ENCODE measurements at places on chromosomes 12 and 14. TPM values are rescaled to one million over a fixed set of nuclear protein-coding genes. Genes with fewer than 3 reads are reported as not detected.

- no peaks in the 10 kb centered on the region for H3K36me3 ChIP-seq
- no peaks in the 10 kb centered on the region for H3K27me3 ChIP-seq
Observed at GRCh38 chr14:101731187-101732080, 30.1 kb upstream of the PPP2R5C start.

DNA sequence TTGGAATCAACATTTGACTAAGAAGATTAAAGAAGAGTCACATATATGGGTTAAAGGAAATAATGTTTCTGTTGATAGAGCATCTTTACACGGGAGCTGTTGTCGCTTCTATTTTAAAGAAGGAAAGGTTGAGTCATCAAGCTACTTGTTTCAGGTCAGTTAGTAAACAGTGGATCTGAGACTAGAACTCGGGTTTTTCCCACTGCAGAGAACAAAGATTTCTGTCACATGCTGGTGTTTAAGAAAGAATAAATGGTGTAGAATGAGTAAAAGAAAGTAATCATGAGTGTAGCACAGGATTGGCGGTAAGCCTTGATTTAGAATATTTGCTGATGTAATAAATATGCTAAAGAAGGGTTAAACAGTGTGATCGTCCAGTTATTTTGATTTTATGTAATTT lies 455.5 kb downstream of the AEBP2 start:
- H3K27ac ChIP-seq, result peak overlapping the region; percentile 3
- no peaks in the 10 kb centered on the region for H3K27me3 ChIP-seq
- H3K4me3 ChIP-seq, result no peak overlapping the region
- no peaks in the 10 kb centered on the region for H3K36me3 ChIP-seq
- H3K4me1 ChIP-seq, result peaks cover 10% of the 10 kb centered on the region

DNA sequence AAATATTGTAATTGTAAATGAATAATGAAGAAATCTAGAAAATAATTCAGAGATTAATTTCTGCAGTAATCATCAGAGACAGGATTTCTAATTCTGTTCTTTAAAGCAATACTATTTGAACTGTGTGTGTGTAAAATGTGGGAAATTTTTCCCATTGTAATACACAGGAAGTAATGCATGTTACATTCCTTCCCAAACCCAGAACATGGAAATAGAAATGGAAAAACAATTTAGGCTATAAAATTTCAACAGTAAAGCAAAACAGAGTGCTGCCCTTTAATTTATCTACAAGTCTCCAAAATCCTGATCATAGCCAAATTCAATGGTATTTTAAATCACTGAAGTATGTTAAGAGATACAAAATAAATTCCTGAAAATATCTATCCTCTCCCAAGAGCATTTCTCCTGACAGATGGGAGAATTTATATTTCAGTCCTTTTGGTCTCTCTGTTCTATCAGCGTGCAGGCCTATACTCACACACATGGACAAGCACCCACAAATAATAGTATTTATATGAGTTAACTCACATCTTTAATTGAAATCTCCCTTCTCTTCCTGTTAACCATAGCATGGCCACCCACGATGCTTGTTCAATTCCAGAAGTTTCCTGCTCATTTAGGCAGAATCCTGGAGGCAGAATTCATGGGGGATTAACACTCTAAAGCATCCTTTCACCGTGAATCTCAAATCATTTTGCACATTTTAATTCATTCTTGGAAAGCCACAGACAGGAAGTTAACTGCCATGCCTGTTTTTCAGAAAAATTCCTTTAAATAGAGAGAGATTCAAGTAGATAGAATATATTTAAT lies 1465.4 kb upstream of the FLRT2 start:
- H3K4me3 ChIP-seq, result no peak overlapping the region
- H3K27me3 ChIP-seq, result no peaks in the 10 kb centered on the region
- no peak overlapping the region for H3K27ac ChIP-seq
- DNase-seq, result no peak

GRCh38 chr12:18823461-18823860 lies 85.5 kb downstream of the CAPZA3 start:
- DNase-seq, result no peak
- no peak overlapping the region for H3K4me3 ChIP-seq
- H3K27ac ChIP-seq, result no peak overlapping the region
- H3K36me3 ChIP-seq, result no peaks in the 10 kb centered on the region
- H3K4me1 ChIP-seq, result no peaks in the 10 kb centered on the region

DNA sequence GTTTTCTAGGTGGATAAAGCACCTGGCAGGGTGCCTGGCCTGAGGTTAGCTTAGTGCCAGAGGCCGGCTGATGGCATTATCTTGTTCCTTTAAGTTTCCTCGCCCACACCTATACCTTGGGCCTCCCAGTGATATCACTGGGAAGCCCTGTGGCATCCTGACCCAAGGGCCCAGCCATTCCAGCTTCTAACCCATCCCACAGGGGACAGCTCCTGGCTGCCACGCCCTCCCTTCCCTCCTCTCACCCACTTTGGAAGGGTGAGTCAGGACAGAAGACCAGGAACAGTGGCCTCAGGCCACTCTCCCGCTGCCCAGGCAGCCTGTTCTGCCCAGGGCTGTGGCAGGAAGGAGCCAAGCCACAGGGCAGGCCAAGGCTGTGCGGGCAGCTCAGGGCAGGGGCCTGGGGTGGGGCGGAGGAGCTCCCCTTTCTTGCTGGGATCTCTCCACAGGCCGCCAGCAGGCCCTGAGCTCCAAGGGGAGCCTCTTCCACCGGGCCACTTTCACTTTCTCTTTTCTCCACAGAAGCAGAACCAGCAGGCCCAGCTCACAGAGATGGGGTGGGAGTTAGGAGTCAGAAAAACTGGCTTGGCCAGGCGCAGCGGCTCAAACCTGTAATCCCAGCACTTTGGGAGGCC lies 75.1 kb downstream of the IRF2BPL start:
- no peaks in the 10 kb centered on the region for H3K36me3 ChIP-seq
- peak overlapping the region; percentile 72 for H3K27ac ChIP-seq
- H3K4me1 ChIP-seq, result peaks cover 57% of the 10 kb centered on the region
- H3K4me3 ChIP-seq, result peak overlapping the region; percentile 44

- H3K27me3 ChIP-seq, result peaks cover 3% of the 10 kb centered on the region
- no peaks in the 10 kb centered on the region for H3K4me1 ChIP-seq
- no peak overlapping the region for H3K27ac ChIP-seq
- no peaks in the 10 kb centered on the region for H3K36me3 ChIP-seq
Observed at GRCh38 chr12:119157528-119157927, 21.2 kb upstream of the HSPB8 start.

DNA sequence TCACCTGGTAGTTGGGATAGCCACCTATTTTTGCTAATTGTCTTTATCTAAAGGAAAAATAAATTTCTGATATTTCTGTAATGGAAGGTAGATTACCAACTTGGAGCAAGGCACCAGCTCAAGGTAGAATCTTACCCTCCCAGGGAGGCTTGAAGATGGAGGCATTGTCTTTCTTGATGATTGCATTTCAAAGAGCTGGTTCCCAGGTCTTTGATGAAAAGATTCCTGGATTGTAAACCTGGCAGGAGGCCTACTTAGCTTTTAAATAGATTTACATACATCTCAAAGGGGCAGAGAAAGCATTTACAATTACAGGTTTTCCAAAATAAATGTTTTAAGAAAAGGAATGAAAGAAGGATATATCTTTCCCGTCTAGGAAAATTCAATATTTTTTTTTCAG lies 729.2 kb downstream of the LRFN5 start:
- H3K4me1 ChIP-seq, result no peaks in the 10 kb centered on the region
- H3K27ac ChIP-seq, result no peak overlapping the region
- DNase-seq, result no peak
- H3K27me3 ChIP-seq, result no peaks in the 10 kb centered on the region
- no peak overlapping the region for H3K4me3 ChIP-seq
- H3K36me3 ChIP-seq, result no peaks in the 10 kb centered on the region

DNA sequence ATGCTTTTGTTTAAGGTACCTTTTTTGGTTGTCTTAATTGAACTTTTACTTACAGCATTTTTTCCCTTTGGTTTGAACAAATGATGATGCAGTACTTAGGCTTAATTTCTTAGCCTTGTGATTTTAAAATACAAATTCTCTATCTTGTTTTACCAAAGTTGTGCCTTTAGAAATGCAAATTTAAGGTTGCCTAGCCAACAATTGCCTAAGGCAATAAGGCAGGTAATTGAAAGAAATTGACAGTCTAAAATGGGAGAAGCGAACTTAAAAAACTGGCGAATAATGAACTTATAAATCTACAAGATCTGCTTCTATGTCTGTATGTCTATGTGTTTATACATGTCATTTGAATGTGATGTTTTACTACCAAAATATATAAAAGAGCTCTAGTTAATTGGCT lies 23.6 kb upstream of the CD69 start:
- no peaks in the 10 kb centered on the region for H3K27me3 ChIP-seq
- DNase-seq, result no peak
- no peak overlapping the region for H3K27ac ChIP-seq
- peaks cover 24% of the 10 kb centered on the region for H3K36me3 ChIP-seq

DNA sequence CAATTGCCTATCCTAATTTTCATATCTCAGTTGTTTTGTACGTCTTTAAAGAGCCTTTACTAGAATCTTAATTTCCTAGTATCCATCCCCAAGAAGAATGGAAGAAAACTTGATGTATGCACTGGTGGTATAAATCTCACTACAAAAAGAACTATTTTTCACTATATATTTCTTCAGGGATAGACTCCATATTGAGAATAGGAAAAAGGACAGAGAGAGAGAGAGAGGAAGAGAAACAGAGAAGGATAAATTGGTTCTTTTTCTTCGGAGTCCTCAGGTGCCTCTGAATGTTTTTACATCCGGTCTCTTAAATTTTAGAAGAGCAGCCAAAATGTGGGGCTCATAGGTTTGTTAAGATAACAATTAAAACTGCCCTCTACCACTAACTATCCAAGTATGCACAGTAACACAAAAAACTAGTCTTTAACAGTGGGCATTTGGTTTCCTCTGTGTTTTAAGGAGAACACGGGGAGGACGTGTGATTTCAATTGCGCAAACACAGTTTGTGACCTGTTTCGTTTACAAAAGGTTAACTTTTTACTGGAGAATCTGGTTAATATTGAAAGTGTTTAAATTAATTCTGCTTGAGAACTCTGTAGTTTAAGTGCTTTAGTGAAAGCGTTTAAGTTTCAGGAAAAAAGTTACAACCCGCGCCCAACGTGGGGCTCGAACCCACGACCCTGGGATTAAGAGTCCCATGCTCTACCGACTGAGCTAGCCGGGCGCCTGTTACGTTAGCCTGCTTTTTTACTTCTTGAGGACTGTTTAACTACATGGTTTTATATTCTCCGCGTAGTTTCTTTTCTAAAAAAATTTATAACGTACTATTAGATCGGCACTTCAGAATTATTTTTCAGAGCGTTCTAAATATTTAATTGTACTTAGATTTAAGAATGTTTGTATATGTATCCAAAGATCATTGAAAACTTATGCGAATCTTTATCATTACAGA lies 5.1 kb upstream of the PSMA3 start:
- H3K4me1 ChIP-seq, result peaks cover 28% of the 10 kb centered on the region
- no peak overlapping the region for H3K4me3 ChIP-seq
- peak; percentile 84 for DNase-seq
- H3K36me3 ChIP-seq, result no peaks in the 10 kb centered on the region
- H3K27me3 ChIP-seq, result no peaks in the 10 kb centered on the region

DNA sequence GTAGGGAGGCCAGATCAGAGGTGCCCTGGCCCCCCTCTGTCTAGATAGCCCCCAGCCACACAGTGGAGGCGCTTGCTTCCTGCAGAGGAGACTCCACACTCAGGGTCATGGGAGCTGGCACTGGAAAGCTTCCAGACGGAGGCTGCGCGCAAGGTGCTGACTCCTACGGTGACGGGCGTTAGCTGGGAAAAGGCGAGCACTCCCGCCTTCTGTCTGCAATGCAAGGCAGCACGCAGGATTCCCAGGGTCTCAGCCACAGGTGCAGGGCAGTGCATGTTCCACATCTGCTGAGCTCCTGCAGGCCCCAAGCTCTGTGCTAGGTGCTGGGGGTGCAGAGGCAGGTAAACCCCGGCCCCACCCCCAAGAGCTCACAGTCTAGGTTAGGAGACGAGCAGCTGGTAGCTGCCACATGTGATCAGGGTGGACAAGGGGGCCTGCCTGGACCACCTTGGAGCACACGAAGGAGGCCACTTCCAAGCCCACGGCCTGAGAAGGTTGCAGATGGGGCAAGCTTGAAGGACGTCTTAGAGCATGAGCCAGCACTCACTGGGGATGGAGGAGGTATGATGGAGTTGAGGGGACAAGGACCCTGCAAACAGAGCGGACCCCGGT lies 310.9 kb upstream of the DIO3 start:
- H3K4me1 ChIP-seq, result peaks cover 17% of the 10 kb centered on the region
- H3K36me3 ChIP-seq, result no peaks in the 10 kb centered on the region
- H3K27ac ChIP-seq, result no peak overlapping the region

DNA sequence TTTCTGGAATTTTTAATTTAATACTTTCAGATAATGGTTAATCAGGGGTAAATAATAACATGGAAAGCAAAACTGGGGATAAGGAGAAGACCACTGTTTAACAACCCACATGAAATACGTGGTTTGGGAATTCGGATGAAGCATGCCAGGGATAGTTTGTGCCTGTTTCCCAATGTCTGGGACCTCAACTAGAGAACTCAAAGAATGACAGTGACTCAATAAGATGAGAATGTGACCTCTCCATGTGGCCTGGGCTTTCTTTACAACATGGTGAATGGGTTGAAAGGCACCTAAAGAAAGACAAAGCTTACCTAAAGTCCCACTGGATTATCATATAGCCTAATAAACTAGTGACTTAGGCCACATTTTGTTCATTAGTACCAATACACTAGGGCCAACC lies 460.3 kb upstream of the LRFN5 start:
- H3K27ac ChIP-seq, result no peak overlapping the region
- H3K4me1 ChIP-seq, result no peaks in the 10 kb centered on the region
- H3K4me3 ChIP-seq, result no peak overlapping the region

GRCh38 chr12:109160433-109160832 lies 44.0 kb downstream of the ACACB start:
- DNase-seq, result no peak
- no peak overlapping the region for H3K27ac ChIP-seq
- peaks cover 2% of the 10 kb centered on the region for H3K36me3 ChIP-seq
- H3K27me3 ChIP-seq, result no peaks in the 10 kb centered on the region
- H3K4me3 ChIP-seq, result no peak overlapping the region

GRCh38 chr12:64083285-64084210 lies 138.5 kb downstream of the KICS2 start:
- no peaks in the 10 kb centered on the region for H3K4me1 ChIP-seq
- H3K27me3 ChIP-seq, result peaks cover 4% of the 10 kb centered on the region
- H3K36me3 ChIP-seq, result no peaks in the 10 kb centered on the region
- no peak overlapping the region for H3K27ac ChIP-seq
- H3K4me3 ChIP-seq, result no peak overlapping the region
- DNase-seq, result no peak

GRCh38 chr12:62668782-62669181 lies 202.2 kb downstream of the MON2 start:
- DNase-seq, result no peak
- no peak overlapping the region for H3K4me3 ChIP-seq
- H3K36me3 ChIP-seq, result no peaks in the 10 kb centered on the region
- no peak overlapping the region for H3K27ac ChIP-seq

GRCh38 chr12:32893458-32893857 lies 3.1 kb downstream of the PKP2 start:
- no peak overlapping the region for H3K4me3 ChIP-seq
- H3K27ac ChIP-seq, result no peak overlapping the region
- H3K36me3 ChIP-seq, result no peaks in the 10 kb centered on the region
- DNase-seq, result no peak
- peaks cover 11% of the 10 kb centered on the region for H3K4me1 ChIP-seq

DRAM1 gene
- 5.4 TPM for total RNA-seq

SERPINA12 gene
- total RNA-seq, result not detected

PRICKLE1 gene
- total RNA-seq, result 1.1 TPM

HOXC10 gene
- total RNA-seq, result not detected

DPPA3 gene
- not detected for total RNA-seq

TAS2R30 gene
- 3.4 TPM for total RNA-seq

KLRF1 gene
- total RNA-seq, result 0.54 TPM

Measured in activated CD8-positive, alpha-beta memory T cell treated with anti-CD3 and anti-CD28 coated beads, Interleukin-2, amount 10 ng/mL, durations not matched to agents 7 days and 5 days (primary cell).